Activated naive CD8-positive, alpha-beta T cell treated with anti-CD3 and anti-CD28 coated beads for 36 hours (primary cell): ENCODE measurements at places on chromosomes 12 and 14. TPM values are rescaled to one million over a fixed set of nuclear protein-coding genes. Genes with fewer than 3 reads are reported as not detected.

CFAP54 gene
- total RNA-seq = 0.26 TPM

TBC1D30 gene
- 1.6 TPM for total RNA-seq

SOS2 gene
- 13.4 TPM for total RNA-seq

KRT77 gene
- not detected for total RNA-seq

- peaks cover 2% of the 10 kb centered on the region for H3K4me1 ChIP-seq
- H3K36me3 ChIP-seq = no peaks in the 10 kb centered on the region
- no peak for DNase-seq
- no peaks in the 10 kb centered on the region for H3K27me3 ChIP-seq
- no peak overlapping the region for H3K27ac ChIP-seq
These were observed 95.2 kb downstream of the EGLN3 start for GRCh38 chr14:33855672-33856071.

- peaks cover 7% of the 10 kb centered on the region for H3K4me1 ChIP-seq
- H3K27ac ChIP-seq = no peak overlapping the region
- H3K4me3 ChIP-seq = no peak overlapping the region
- no peaks in the 10 kb centered on the region for H3K27me3 ChIP-seq
- peaks cover 7% of the 10 kb centered on the region for H3K36me3 ChIP-seq
These were observed 107.7 kb upstream of the BTG1 start for GRCh38 chr12:92253301-92253700.

- H3K36me3 ChIP-seq = peaks cover 1% of the 10 kb centered on the region
- no peaks in the 10 kb centered on the region for H3K27me3 ChIP-seq
- peaks cover 26% of the 10 kb centered on the region for H3K4me1 ChIP-seq
- no peak overlapping the region for H3K27ac ChIP-seq
These were observed 234.2 kb upstream of the FBXO33 start for GRCh38 chr14:39666386-39666785.

DNA sequence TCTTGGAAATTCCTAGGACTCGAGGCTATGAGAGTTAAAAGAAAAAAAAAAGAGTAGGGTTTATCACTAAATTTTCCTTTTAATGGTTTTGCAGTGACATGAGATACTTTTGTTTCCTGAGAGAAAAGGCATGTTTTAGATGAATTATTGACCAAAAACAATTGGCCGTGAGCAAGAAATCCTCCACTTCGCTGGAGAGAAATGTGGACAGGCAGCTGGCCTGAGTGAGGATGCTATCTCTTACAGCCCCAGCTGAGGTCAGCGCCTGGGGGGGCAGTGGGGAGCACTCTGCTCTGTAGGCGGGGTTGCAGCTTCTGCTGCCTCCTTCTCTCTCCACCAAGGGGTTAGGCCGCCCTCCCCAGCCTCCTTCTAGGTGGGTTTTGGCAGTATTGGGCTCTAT is 54.7 kb downstream of the PRIMA1 start:
- H3K4me3 ChIP-seq = no peak overlapping the region
- H3K36me3 ChIP-seq = no peaks in the 10 kb centered on the region
- no peak overlapping the region for H3K27ac ChIP-seq
- H3K27me3 ChIP-seq = peaks cover 8% of the 10 kb centered on the region
- DNase-seq = no peak
- no peaks in the 10 kb centered on the region for H3K4me1 ChIP-seq
